ENCODE measurements at places on chromosomes 5 and 9.
A peak's percentile ranks its signal among the peaks of the same experiment; 100 is the strongest.

DNA sequence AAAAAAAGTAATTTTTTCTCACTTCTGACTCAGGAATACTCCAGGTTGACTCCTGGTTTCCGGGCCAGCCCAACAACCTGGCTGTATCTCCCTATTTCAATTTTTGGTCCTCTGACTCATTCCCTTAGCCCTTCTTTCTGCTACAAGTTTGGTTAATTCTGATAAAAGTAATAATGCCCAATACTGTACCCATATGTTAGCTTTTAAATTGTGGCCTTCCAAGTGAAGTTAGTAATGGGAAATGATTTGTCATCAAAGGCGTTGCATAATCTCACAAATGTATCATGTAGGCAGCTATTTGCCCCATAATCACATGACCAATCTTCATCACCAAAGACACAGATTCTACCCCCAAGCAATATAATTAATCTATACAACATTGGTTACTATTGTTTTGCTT lies 31.1 kb upstream of the BNC2 start:
- DNase-seq, result no peak

- no peak for DNase-seq
Measured at GRCh38 chr9:20256284-20256948, 365.9 kb downstream of the MLLT3 start.

DNA sequence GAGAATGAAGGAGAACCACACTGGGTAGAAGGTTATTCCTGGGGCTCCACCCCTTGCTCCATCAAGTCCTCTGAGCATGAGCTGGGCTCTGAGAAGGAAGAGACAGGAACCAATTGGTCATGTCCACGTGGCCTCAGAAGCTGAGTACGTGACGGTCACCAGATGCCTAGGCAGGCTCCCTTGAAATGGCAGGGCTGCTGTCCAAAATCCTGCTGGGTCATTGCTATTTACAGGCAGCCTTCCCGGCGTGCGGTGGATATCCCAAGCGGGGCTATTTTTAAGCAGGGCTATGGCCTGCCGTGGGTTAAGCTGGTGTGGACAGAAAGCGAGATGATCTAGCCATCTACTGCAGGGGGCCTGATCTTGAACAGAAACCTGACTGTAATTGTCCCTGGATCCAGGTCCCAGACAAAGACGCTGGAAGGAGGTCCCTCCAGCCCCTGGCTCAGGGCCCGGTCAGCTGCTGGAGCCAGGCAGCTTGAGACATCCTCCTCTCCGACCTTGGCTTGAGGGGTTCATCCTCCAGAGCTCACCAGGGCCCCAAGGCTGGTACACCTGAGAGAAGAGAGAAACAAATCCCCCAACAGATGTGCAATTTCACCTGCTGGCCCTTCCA lies 550 bp upstream of the CKMT2 start:
- DNase-seq, result no peak

DNA sequence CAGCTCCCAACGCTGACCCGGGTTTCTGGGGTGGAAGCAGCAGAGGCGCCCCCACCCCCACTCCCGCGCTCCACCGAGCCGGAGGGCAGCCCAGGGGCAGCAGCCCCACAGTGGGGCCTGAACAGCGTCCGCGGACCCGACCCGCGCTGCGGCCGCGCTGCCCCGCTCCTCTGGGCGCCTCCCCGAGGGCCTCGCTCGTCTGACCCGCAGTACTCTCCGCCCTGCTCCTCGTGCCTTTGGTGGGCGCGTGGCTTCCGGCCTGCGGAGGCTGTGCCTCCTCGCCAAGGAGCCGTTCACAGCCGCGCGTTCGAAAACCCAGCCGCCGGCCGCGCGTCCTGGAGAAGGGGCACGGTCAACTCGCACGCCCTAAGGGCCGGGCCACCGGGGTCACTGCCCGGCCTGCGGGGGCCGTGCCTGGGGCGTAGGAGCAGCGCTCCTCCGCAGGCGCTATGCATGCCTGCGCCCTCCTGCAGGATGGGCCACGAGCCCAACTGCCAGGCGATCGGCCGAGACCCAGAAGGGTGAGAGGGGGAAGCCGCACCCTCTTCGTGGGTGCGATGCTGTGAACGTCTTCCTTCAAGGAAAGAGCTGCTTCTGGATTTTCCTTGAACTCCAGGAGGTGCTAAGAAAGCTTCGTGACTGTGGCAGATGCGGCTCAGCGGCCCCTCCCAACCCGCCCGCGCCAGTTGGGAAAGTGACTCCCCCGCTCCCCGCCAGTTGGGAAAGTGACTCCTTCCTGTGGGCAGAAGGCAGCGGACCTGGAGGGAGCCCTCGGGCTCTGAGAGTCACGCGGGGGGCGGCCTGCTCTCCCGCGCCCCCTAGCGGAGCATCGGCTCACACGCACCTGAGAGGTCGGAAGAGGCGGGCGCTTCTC lies 82.7 kb downstream of the HSD17B3 start:
- DNase-seq, result no peak

GRCh38 chr5:157222506-157223230 lies 42.0 kb downstream of the ITK start:
- no peak for DNase-seq

GRCh38 chr9:106958955-106959657 lies 96.1 kb downstream of the ZNF462 start:
- DNase-seq, result no peak

DNA sequence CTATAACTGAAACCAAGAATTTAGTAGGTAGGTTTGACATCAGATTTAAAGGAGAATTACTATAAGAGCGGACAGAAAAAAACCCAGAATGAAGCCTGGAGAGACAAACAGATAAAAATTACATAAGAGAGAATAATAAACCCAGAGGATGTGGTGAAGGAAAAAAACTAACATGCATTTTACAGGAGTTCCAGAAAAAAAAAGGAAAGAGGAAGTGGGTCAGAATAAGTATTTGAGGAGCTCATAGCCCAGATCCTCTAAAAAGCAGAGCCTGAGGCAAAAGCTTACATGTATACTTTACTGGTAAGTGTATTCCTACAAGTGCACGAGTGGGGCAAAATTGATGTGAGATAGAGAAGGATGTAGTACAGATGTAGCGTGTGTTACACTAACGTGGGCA lies 43.1 kb upstream of the NAA35 start:
- no peak for DNase-seq

- no peak for DNase-seq
Measured at GRCh38 chr9:133733421-133733795, 4.7 kb downstream of the SARDH start.

GRCh38 chr9:115378758-115379157 lies 260.8 kb upstream of the TNC start:
- DNase-seq, result no peak

DNA sequence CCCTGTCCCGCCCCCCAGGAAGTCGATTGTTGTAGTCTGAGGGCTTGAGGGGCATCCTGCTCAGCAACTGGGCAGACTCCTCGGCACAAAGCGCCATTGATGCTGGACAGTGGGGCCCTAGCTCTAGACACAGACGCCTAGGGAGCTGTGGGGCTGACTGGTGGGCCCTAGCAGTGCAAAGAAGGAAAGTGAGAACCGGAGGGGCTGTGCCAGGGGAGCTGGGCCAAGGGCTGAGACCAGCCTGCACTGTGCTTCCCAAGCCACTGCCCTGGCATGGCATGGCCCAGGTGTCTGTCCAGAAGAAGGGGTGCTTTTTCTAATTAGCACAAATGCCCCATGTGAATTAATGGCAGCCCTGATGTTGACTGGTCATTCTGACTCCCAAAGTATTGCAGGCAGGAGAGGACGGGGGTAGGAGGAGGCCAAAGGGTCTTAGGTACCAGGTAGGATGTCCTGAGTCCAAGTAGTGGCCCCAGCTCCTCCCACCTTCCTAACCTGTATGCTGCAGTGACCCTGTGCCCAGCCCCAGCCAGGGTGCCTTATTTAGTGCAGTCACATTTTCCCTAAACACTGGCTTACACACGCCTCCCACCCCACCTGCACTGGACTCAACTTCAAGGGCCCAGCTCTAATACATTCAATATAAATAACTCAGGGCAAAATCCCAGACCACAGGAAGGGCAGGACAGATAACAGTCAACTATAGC lies 15.9 kb downstream of the TCF7 start:
- no peak for DNase-seq

DNA sequence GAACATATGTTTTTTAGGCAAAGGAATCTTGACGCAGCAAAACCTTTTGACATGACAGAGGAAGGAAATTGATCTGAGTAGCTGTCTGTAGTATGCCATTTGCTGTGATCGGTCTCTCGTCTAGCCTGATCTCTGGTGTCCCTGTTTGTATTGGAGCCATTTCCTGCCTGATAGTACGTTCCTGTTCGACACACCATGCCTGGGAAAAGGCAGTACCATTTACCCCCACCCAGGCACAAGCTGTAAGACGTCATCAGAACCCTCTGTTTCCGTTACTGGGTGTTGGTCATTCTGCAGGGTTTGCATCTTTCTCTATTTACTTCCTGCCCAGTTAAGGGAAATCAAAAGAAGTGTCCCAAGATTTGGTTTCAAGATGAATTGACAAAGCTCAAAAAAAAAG lies 129.7 kb downstream of the CEMIP2 start:
- peak; percentile 3 for DNase-seq

DNA sequence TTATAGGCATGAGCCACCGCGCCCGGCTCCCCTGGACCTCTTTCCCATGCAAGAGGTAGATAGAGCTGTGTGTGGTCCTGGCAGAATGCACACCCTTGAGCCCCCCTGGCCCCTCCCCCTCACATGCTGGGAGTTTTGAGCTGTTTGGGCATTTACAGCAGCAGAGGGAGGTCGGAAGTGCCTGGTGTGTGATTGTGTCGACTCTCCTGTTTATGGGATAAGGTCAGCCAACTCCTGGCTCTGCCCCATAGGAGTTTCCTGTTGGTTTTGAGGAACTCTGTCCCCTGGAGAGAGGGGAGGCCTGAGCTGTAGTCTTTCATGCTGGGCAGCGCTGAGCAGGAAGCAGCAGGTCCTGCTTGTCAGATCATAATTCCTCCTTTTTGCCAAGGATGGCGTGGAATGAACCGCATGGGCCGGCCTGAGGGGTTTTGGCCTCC lies 6.0 kb downstream of the LRRC8A start:
- DNase-seq, result no peak

GRCh38 chr5:144436007-144436406 lies 265.3 kb downstream of the KCTD16 start:
- DNase-seq, result no peak

DNA sequence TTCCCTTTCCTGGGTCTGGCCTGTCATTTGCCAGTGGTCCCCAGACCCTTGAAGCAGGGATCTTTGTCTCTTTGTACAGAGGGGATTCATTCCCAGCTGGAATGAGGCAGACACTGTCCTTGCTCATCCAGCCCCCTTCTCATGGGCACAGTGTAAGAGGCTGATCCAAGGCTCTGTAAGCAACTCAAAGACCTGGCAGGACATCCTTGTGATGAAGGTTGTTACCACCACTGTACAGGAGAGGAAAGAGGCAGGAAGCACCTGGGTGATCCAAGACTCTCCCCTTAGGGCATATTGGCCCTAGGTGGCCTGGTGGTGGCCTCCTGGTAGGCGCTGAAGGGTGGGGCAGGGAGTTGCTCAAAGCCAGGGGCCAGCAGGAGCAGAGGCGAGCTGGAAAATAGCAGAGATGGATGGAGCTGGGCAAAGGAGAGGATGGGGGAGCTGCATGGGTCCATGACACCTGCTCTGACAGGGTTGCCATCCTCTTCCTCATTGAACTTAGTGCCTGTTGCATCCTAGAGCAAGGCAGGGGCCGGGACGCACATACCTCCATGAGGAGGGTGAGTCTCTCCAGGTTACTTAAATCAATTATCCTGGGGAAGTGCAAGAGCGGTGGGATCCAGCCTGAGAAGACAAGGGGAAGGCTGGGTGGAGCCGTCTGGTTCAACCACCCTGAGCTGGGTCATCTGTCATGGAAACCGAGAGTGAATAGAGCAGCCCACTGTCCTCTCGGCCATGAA lies 9.8 kb upstream of the GADD45G start:
- DNase-seq, result no peak

DNA sequence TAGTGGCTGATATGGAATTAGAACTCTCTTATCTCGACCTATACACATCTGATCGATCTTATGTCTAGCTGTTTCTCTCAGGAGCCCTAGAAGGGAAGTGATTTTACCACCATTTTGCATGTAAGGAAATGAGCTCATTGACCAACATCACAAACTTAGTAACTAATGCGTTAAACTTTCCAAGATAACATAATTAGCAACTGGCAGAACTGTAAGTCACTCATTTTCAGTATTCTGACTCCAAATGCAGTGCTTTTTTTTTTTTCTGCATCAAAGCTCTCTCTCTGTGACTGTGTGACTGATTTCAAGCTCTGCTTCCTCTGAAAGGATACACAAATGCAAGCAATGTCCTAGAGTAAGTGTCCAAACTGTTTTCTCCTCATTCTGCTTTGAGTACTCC lies 68.1 kb upstream of the FBXL7 start:
- DNase-seq, result no peak

- no peak for DNase-seq
Measured at GRCh38 chr5:39068099-39068498, 6.1 kb downstream of the RICTOR start.

DNA sequence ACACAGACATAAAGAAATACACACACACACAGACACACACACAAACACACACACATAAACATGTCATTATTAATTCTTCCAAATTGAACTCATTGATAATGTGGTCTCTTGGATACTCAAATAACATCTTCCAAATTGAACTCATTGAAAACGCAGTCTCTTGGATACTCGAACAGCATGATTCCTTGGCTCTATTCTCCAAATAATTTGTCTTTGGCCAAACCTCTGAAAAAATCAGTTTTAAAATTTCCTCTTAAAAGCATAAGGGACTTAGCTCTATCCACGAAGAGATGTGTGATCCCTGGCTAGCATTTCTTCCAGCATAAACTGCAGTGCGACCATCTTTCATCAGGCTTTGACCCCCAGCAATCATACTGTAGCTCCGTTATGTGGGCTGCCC lies 296.6 kb downstream of the IRX2 start:
- no peak for DNase-seq

DNA sequence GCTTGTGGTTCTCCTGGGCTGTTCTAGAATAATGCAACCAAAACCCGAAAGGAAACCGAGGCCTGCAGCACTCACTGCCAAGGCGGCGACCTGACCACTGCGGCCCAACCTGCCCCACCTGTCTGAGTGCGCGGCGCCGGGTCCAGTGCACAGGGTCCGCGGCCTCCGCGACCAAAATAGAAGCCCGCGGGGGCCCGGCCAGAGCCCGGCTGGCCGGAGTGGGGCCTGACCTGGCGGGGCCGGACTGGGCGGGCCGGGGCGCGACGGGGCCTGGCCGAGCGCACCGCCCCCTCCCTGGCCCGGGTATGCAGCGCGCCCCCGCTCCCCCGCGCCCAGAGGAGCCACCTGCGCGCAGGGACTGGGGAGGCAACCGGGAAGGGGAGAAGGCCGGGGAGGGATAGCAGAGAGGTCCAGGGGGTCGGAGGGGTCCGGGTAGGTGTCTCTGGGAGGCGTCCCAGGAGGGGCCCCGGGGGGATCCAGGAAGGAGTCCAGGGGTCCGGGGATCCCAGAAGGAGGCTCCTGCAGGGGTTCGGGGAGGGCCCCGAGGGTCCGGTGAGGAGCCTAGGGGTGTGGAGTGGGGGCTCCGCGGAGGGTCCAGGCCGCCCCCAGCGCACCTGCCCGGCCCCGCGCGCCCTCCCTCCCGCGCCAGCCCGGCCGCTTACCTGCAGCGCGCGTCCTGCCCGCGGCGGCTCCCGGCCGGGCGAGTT lies 503 bp downstream of the SEMA4D start:
- DNase-seq, result no peak

Measured in posterior cingulate gyrus (tissue), 11 donors.